Activated T-helper 2 cell treated with anti-CD3 and anti-CD28 coated beads, Interferon-gamma antibody, Interleukin-2, Interleukin-4, amounts not matched to agents 10 μg/mL and 5 μg/mL and 100 μg/mL, durations not matched to agents 14 hours and 24 hours and 36 hours (primary cell): ENCODE measurements at places on chromosomes 11 and 22. TPM values are rescaled to one million over a fixed set of nuclear protein-coding genes. Genes with fewer than 3 reads are reported as not detected.

GRCh38 chr11:37786214-37786755 lies 1188.2 kb upstream of the RAG2 start:
- H3K27me3 ChIP-seq = no peaks in the 10 kb centered on the region
- no peak overlapping the region for H3K27ac ChIP-seq
- no peaks in the 10 kb centered on the region for H3K36me3 ChIP-seq

- peaks cover 15% of the 10 kb centered on the region for H3K36me3 ChIP-seq
- H3K4me1 ChIP-seq = peaks cover 32% of the 10 kb centered on the region
- H3K4me3 ChIP-seq = no peak overlapping the region
- H3K27ac ChIP-seq = no peak overlapping the region
These were observed 117.8 kb downstream of the FAM76B start for GRCh38 chr11:95671768-95672167.

Gene DNAJB7
- not detected in 2 replicates for total RNA-seq

Gene OR8G1
- total RNA-seq = not detected in 2 replicates

Gene PIK3IP1
- 9.3 and 10.4 TPM in 2 replicates for total RNA-seq

DNA sequence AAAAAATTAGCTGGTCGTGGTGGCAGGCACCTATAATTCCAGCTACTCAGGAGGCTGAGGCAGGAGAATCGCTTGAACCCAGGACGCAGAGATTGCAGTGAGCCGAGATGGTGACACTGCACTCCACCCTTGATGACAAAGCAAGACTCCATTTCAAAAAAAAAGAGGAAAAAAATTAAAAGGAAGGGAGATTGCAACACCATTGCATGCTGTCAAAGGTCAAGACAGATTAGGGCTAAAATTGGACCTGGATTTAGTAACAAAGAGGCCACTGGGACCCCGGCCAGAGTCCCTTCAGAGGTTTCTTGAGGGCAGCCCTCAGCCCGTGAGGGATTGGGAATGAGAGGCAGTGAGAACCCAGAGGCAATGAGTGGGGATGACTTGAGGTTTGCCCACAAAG lies 8.2 kb upstream of the MAFF start:
- no peak for DNase-seq
- H3K36me3 ChIP-seq = no peaks in the 10 kb centered on the region
- no peak overlapping the region for H3K4me3 ChIP-seq
- peaks cover 5% of the 10 kb centered on the region for H3K4me1 ChIP-seq
- no peak overlapping the region for H3K27ac ChIP-seq

Gene HSPB2
- total RNA-seq = not detected in 2 replicates

Gene CNTN5
- not detected in 2 replicates for total RNA-seq

Gene BTBD18
- not detected in 2 replicates for total RNA-seq

DNA sequence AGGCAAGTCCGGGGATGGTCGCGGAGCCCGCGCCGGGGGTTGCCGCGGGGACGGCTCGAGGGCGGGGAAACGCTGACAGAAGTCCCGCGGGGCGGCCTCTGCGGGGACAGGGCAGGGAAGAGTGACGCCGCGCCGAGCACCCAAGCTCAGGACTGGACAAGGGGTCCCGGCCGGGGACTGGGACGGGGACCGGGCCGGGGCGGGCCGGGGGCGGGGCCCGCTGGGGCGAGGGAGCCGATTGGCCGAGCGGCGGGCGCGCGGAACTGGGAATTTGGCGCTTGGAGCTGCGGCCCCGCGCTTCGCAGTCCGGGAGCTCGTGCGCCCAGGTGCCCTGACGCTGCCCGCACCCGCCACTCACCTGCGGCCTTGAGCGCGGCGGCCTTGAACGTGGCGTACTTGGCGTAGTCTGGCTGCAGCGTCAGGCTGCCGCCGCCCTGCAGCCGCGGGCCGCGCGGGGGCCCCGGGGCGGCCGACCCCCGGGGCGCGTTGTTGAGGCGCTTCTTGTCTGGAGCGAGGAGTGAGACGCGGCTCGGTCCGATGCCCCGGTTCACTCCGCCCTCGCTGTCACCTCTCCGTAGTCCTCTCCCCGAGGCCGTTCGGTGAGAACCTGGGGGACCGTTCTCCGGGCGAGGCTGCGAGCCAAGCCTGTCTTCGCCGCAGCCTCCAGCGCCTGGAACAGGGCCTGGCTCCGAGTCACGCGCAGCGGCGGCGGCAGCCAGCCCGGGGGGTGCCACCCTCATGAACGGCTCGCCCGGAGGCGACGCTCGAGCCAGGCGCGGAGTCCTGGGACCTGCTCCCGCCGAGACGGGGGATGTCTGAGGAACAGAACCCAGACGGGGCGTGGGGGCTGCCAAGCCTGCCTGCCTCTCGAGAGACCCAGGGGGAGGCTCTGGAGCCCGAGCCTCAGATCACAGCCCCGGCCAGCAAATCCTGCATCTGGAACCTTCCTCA lies 4.5 kb downstream of the SHISA8 start:
- peaks cover 25% of the 10 kb centered on the region for H3K36me3 ChIP-seq
- no peak overlapping the region for H3K27ac ChIP-seq
- no peak for DNase-seq
- peaks cover 30% of the 10 kb centered on the region for H3K27me3 ChIP-seq
- peaks cover 30% of the 10 kb centered on the region for H3K4me1 ChIP-seq

Gene SMIM35
- total RNA-seq = 1.7 and 1.9 TPM in 2 replicates

DNA sequence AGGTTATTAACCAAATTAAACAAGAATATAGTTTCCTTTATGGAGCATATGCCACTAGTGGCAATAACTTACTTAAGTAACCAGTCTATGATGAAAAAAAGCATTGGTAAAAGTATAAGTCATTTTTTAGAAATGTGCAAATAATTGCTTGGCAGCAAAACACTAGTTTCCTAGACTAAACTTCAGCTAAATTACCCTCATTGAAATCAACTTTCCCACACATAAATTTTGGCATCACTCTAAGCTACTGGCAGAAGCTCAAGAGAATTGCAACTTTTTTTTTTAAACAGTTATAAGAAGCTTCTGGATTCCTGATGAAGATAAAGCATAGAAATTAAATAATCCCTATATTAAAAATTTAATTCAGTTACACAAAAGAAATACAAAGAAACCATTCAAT lies 12.5 kb downstream of the CCDC34 start:
- H3K4me1 ChIP-seq = no peaks in the 10 kb centered on the region
- H3K27ac ChIP-seq = no peak overlapping the region
- DNase-seq = no peak
- H3K27me3 ChIP-seq = no peaks in the 10 kb centered on the region

DNA sequence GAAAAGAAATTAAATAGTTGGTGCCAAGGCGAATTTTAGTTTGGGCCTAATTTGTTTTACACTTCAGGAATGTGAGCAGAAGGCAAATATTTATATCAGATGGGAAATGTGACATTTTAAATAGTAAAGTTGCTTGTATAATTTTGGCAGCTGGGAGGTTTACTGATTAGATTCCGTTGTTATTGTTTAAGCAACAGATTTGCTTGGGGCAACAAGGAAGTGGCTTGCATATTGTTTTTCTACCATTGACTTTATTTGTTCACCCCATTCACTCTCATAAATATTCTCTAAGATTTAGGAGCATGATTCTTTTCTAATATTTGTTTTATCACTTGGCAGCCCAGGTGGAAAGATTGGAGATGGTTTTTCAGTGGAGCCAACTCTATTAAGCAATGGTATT lies 40.5 kb upstream of the RAG2 start:
- no peaks in the 10 kb centered on the region for H3K36me3 ChIP-seq
- no peaks in the 10 kb centered on the region for H3K4me1 ChIP-seq
- H3K27me3 ChIP-seq = no peaks in the 10 kb centered on the region
- H3K4me3 ChIP-seq = no peak overlapping the region
- no peak for DNase-seq
- H3K27ac ChIP-seq = no peak overlapping the region

DNA sequence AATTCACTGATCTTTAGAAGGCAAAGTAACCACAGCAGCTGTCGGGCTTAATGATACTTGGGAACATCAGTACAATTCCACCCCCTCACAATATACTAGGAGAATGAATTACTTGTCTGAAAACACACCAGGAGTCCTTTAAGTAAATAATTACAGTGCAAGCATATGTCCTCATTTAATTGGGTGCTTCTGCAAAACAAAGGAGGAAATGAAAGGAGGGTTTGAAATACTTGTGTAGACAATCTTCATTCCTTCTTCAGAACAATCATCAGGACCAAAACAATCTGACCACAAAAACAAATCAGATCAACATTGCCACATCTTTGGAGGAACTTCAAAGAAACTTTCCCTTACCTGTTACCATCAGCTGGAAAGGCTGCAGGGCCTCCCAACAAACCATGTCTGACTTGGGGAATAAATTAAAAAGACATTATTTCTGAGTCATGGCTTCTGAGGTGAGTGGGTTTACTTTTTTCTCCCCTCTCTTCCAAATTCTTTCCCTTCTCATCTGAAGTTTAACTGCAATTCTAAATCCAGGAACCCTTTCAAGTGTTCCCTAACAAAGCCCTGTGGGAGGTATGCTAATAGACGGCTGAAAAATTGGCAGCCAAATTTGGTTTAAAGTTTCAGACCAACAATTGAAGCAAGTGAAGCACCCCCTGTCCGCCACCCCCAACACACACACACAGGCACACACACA lies 12.5 kb upstream of the CCDC117 start:
- DNase-seq = no peak
- H3K27ac ChIP-seq = no peak overlapping the region
- H3K4me1 ChIP-seq = no peaks in the 10 kb centered on the region
- H3K27me3 ChIP-seq = no peaks in the 10 kb centered on the region
- peaks cover 2% of the 10 kb centered on the region for H3K36me3 ChIP-seq

DNA sequence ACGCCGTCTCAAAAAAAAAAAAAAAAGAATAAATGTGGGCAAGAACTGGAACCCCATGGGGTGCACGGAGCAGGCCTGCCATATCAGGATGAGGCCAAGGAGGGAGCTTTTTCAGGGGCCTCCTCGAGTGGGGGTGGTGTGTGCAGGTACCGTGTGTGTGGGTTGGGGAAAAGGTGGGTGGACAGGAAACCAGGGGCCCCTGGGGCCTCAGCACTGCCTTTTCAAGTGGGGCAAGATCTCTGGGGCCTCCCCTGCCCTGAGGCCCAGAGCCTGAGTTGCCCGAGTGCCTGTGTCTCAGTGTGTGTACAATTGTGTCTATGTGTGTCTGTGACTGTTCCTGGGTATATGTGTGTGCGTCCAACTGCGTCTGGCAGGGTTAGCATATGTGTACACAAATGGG lies 23.8 kb downstream of the TEF start:
- no peak for DNase-seq
- H3K27ac ChIP-seq = peak overlapping the region; percentile 18
- no peaks in the 10 kb centered on the region for H3K27me3 ChIP-seq

GRCh38 chr11:124536520-124536919 lies 6.9 kb downstream of the OR8B12 start:
- no peak overlapping the region for H3K4me3 ChIP-seq
- peaks cover 6% of the 10 kb centered on the region for H3K27me3 ChIP-seq
- no peak overlapping the region for H3K27ac ChIP-seq
- no peaks in the 10 kb centered on the region for H3K36me3 ChIP-seq

DNA sequence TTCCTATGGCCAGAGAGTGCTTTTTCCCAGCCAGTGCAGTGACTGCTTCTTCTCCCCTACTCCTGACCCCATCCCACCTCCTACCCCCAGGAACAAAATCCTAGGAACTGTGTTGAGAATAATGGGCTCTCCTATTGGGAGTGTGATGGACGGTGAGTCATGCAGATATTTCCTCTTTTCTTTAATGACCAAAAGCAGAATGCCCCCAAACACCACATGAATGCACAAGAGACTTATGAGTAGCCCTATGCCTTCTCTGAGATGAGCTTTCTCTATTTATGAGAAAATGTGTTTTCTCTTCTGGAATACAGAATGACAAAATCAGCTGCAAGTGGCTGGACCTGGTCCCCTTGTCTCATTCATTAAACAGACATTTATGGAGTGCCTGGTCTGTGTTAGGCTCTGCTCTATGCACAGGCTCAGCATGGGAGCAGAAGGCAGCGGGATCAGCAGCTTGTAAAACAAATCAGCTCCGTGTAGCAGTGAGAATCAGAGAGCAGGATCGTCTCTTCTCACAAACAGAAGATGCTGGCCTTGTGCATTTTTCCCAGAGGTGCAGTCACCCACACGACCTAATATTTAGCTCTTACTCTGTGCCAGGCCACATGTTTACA lies 47.5 kb upstream of the GALNT18 start:
- H3K4me3 ChIP-seq = no peak overlapping the region
- no peak overlapping the region for H3K27ac ChIP-seq
- no peaks in the 10 kb centered on the region for H3K36me3 ChIP-seq
- H3K4me1 ChIP-seq = no peaks in the 10 kb centered on the region
- peaks cover 12% of the 10 kb centered on the region for H3K27me3 ChIP-seq
- DNase-seq = no peak

- H3K4me1 ChIP-seq = no peaks in the 10 kb centered on the region
- H3K27ac ChIP-seq = no peak overlapping the region
- no peak for DNase-seq
- no peaks in the 10 kb centered on the region for H3K27me3 ChIP-seq
- no peak overlapping the region for H3K4me3 ChIP-seq
- H3K36me3 ChIP-seq = no peaks in the 10 kb centered on the region
These were observed 20.3 kb downstream of the OR5J2 start for GRCh38 chr11:56196705-56197104.

DNA sequence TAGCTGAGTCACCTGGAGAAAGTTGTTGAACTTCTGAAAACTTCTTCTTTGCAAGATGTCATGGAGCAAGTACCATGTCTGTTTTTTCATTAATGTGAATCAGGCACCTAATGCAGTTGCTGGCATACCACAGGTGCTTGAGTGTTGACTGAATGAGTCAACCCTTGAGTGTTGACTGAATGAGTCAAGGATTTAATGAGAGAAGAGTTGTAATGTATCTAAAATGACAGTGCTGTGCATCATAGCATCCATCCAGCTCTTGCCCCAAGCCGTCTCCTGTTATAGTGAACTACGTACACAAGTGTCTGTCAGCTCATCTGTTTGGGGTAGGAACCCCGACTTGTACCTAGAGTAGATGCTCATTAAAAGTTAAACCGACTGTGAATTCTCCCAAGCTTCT lies 93.1 kb downstream of the CWC15 start:
- no peak overlapping the region for H3K4me3 ChIP-seq
- peaks cover 29% of the 10 kb centered on the region for H3K4me1 ChIP-seq
- no peak for DNase-seq
- peaks cover 6% of the 10 kb centered on the region for H3K36me3 ChIP-seq
- H3K27me3 ChIP-seq = no peaks in the 10 kb centered on the region

- peaks cover under 1% of the 10 kb centered on the region for H3K4me1 ChIP-seq
- no peaks in the 10 kb centered on the region for H3K36me3 ChIP-seq
- H3K27ac ChIP-seq = no peak overlapping the region
- H3K27me3 ChIP-seq = no peaks in the 10 kb centered on the region
- no peak overlapping the region for H3K4me3 ChIP-seq
These were observed 37.3 kb upstream of the COMT start for GRCh38 chr22:19904174-19904856.
